A673 (cell line): ENCODE measurements at places on chromosomes 6 and 20. TPM values are rescaled to one million over a fixed set of nuclear protein-coding genes. Genes with fewer than 3 reads are reported as not detected.
A peak's percentile ranks its signal among the peaks of the same experiment; 100 is the strongest.

DNA sequence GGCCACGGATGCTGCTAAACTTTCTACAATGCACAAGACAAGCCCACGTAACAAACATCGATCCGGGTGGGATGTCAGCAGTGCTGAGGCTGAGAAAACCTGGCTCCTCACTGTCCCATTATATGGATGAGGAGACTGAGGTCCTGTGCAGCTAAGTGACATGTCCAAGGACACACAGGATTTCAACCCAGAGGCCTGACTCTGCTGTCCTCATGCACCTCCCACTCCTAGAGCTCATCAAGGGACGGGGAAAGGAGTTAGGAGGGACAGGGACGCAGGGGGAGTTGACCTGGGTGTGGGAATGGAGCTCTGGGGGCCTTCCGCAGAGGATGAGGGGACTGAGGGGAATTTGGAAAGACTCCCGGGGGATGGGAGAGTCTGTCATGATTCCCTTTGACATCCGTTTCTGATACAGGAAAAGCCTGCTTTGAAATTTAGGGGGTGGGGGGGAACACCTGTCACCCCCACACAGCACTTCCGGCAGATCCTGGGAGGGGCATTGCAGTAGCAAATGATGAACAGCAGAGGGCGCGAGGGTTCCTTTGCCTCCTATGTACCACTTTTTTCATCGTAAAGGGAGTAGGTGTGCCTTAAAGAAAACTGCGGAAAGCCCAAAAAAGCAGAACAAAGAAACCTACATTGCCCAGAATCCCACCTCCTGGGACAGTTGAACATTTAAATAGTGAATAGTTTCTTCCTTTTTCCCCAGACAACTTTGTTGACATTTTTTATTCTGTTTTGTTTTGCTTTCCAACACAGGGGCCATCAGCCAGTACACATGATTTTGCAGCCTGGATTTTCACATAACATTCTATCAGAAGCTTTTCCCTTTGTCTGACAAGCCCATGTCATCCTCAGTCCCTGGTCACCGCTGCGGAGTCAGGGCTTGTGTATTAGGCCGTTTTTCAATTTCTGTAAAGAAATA lies 48.6 kb downstream of the SLC2A10 start:
- peak; percentile 60 for DNase-seq
- no peaks in the 10 kb centered on the region for H3K27me3 ChIP-seq
- no peaks in the 10 kb centered on the region for H3K36me3 ChIP-seq
- no peak overlapping the region for H3K27ac ChIP-seq
- no peak overlapping the region for H3K4me3 ChIP-seq
- no peaks in the 10 kb centered on the region for H3K4me1 ChIP-seq

GRCh38 chr6:1552296-1552761 lies 57.4 kb upstream of the FOXC1 start:
- no peaks in the 10 kb centered on the region for H3K4me1 ChIP-seq
- peak; percentile 49 for DNase-seq
- no peaks in the 10 kb centered on the region for H3K36me3 ChIP-seq

GRCh38 chr20:35009665-35010328 lies 54.1 kb downstream of the MYH7B start:
- H3K4me1 ChIP-seq = no peaks in the 10 kb centered on the region
- no peaks in the 10 kb centered on the region for H3K27me3 ChIP-seq
- H3K4me3 ChIP-seq = no peak overlapping the region
- H3K27ac ChIP-seq = no peak overlapping the region
- peaks cover 52% of the 10 kb centered on the region for H3K36me3 ChIP-seq

- DNase-seq = no peak
- no peak overlapping the region for H3K4me3 ChIP-seq
- H3K36me3 ChIP-seq = no peaks in the 10 kb centered on the region
- H3K27me3 ChIP-seq = peaks cover 3% of the 10 kb centered on the region
- H3K27ac ChIP-seq = no peak overlapping the region
Measured at GRCh38 chr20:2763186-2763585, 37.2 kb downstream of the CPXM1 start.

DNA sequence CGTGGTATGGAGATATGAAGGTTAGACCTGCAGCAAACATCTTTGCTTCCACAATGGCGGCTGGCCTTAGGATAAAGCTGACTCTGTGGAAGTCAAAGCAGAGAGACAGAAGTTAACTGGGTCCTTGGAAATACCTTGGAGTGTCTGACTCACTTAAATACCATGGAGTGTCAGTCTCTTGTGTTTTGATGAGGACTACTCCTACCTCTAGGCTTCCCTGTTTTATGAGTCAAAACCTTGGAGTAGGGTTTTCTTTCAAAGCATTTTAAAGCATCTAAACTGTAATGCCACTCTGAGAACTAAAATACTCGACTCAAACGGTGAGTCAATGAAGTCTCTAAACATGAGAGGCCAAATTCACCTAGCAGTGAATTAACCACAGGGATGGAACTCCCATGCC lies 329.1 kb downstream of the SAMD5 start:
- no peaks in the 10 kb centered on the region for H3K4me1 ChIP-seq
- no peak overlapping the region for H3K4me3 ChIP-seq
- H3K36me3 ChIP-seq = no peaks in the 10 kb centered on the region
- no peak for DNase-seq
- H3K27ac ChIP-seq = no peak overlapping the region

DNA sequence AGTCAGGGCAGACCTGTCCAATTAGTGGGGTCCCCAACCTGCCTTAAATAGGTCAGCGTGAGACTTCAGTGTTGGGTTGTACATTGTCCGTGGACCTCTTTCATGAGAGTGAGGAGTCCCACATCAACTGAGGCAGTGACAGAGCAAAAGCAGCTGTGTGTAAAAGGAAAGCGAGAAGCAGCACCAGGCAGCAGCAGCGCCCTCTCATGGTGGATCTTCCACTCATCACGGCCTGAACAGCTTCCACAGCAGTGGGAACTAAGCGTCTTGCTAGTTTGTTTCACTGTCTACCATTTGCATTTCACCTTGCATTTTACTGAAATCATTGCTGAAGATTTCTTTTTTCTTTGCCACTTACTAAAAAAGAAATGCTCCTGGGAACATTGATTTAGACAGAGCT lies 333.8 kb downstream of the PKHD1 start:
- H3K36me3 ChIP-seq = no peaks in the 10 kb centered on the region
- no peak overlapping the region for H3K4me3 ChIP-seq
- DNase-seq = peak; percentile 55
- H3K27ac ChIP-seq = no peak overlapping the region
- no peaks in the 10 kb centered on the region for H3K27me3 ChIP-seq
- no peaks in the 10 kb centered on the region for H3K4me1 ChIP-seq

DNA sequence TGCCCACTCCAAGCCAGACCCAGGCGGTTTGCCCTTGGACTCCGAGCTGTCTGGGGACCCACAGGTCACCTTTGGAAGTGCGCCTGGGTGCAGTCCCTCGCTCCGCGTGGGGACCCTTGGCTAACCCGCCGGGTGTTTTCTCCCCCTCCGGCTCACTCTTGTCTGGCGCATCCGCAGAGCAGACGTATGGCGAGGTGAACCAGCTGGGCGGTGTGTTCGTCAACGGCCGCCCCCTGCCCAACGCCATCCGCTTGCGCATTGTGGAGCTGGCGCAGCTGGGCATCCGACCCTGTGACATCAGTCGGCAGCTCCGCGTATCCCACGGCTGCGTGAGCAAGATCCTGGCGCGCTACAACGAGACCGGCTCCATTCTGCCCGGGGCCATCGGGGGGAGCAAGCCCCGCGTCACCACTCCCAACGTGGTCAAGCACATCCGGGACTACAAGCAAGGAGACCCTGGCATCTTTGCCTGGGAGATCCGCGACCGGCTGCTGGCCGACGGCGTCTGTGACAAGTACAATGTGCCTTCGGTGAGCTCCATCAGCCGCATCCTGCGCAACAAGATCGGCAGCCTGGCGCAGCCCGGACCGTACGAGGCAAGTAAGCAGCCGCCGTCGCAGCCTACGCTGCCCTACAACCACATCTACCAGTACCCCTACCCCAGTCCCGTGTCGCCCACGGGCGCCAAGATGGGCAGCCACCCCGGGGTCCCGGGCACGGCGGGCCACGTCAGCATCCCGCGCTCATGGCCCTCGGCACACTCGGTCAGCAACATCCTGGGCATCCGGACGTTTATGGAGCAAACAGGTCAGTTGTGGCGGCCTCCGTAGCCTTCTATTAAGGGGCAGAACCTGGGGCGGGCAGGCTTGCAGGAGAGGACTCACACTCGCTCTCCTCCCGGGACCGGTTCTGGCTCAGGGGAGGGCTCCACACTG lies 1.1 kb downstream of the PAX1 start:
- H3K4me1 ChIP-seq = peaks cover 3% of the 10 kb centered on the region
- DNase-seq = no peak
- H3K27ac ChIP-seq = no peak overlapping the region
- H3K4me3 ChIP-seq = peak overlapping the region; percentile 44
- H3K36me3 ChIP-seq = no peaks in the 10 kb centered on the region
- H3K27me3 ChIP-seq = peaks cover 86% of the 10 kb centered on the region

DNA sequence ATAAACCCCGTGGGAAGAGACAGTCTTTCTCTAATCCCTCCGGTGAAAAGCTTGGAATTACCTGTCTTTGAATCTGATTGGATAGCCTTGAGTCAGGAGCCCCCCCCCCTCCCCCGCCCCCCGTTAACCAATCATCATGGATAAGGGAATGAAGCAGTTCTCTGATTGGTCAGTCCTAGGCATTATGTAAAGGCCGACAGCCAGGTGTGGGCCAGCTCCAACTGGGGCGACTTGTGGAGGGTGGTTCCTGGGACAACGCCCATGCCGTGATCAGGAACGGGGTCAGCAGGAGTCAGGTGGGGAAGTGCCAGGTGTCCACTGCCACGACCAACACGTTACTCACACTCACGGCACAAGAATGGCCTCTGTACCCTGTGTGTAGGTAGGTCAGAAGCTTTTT lies 406.8 kb upstream of the SULF2 start:
- H3K4me3 ChIP-seq = no peak overlapping the region
- peaks cover 3% of the 10 kb centered on the region for H3K27me3 ChIP-seq
- H3K27ac ChIP-seq = no peak overlapping the region
- peaks cover 2% of the 10 kb centered on the region for H3K4me1 ChIP-seq

GRCh38 chr6:36032261-36032660 lies 4.7 kb downstream of the MAPK14 start:
- H3K4me1 ChIP-seq = peaks cover 33% of the 10 kb centered on the region
- DNase-seq = no peak
- peak overlapping the region; percentile 52 for H3K27ac ChIP-seq
- H3K36me3 ChIP-seq = no peaks in the 10 kb centered on the region
- H3K4me3 ChIP-seq = no peak overlapping the region
- no peaks in the 10 kb centered on the region for H3K27me3 ChIP-seq

GRCh38 chr20:56630086-56630493 lies 984 bp downstream of the TFAP2C start:
- peaks cover 100% of the 10 kb centered on the region for H3K27me3 ChIP-seq
- peak; percentile 49 for DNase-seq
- H3K36me3 ChIP-seq = no peaks in the 10 kb centered on the region
- H3K27ac ChIP-seq = no peak overlapping the region
- peaks cover 13% of the 10 kb centered on the region for H3K4me1 ChIP-seq

DNA sequence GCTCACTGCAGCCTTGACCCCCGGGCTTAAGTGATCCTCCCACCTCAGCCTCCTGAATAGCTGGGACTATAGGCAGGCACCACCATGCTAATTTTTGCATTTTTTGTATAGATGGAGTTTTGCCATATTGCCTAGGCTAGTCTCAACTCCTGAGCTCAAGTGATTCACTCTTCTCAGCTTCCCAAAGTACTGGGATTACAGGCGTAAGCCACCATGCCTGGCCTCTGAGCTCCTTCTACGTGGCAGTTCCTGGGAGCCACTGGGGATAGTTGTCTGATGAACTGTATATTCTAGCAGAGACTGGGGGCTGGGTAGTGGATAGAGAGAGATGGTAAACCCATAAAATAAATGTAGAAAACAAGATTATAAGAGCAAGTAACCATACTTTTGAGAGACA lies 26.1 kb downstream of the IYD start:
- no peaks in the 10 kb centered on the region for H3K36me3 ChIP-seq
- H3K27me3 ChIP-seq = no peaks in the 10 kb centered on the region
- no peaks in the 10 kb centered on the region for H3K4me1 ChIP-seq
- H3K4me3 ChIP-seq = no peak overlapping the region
- H3K27ac ChIP-seq = no peak overlapping the region

- DNase-seq = no peak
- no peaks in the 10 kb centered on the region for H3K27me3 ChIP-seq
- peaks cover 16% of the 10 kb centered on the region for H3K4me1 ChIP-seq
- H3K27ac ChIP-seq = no peak overlapping the region
- no peaks in the 10 kb centered on the region for H3K36me3 ChIP-seq
Measured at GRCh38 chr6:157999168-158000051, 17.7 kb downstream of the SYNJ2 start.

DNA sequence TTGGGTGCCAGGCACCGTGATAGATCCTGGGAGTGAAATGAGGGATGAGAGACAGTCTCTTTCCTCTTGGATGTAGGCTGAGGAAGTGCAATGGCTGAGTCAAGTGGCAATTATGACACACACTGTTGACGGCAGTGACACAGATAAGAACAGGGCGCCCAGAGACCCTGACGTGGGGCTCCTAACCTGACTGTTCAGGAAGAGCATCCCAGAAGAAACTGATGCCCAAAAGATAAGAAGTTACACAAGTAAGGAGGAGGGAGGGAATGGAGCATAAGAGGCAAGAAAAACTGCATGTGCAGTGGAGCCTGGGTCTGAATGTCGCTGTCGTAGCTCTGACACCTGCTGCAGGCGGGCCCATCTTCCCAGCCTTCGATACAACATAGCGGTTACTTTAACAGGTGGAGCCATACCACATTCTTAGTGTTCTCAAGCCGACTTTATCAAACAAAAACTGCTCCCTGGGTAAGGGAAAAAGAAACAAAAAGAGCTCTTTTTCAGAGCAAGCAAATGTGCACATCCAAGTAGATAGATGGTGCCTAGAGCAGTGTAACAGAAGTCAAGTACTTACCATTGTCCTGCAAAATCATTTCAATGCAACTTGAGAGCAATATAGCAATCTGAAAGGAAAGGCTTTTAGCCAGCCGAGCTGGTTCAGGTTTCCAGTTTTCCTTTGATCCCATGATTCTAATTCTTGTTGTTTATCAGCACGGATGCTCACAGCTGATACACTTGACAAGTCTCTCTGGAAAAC lies 463.9 kb upstream of the JARID2 start:
- H3K27ac ChIP-seq = no peak overlapping the region
- no peaks in the 10 kb centered on the region for H3K36me3 ChIP-seq
- no peak for DNase-seq
- no peaks in the 10 kb centered on the region for H3K27me3 ChIP-seq
- H3K4me1 ChIP-seq = peaks cover 22% of the 10 kb centered on the region
- no peak overlapping the region for H3K4me3 ChIP-seq

PROKR2 gene
- not detected in 2 replicates for total RNA-seq

EPHA7 gene
- total RNA-seq = 8.4 and 10.7 TPM in 2 replicates

MLN gene
- total RNA-seq = not detected in 2 replicates

ADGRF5 gene
- 0.31 and 0.34 TPM in 2 replicates for total RNA-seq

KIAA0408 gene
- total RNA-seq = 27.7 and 34.7 TPM in 2 replicates

TPD52L1 gene
- total RNA-seq = 2.0 and 5.4 TPM in 2 replicates

CFAP61 gene
- total RNA-seq = not detected in 2 replicates

CD164 gene
- 154 and 176 TPM in 2 replicates for total RNA-seq

PPIL6 gene
- 1.8 and 2.6 TPM in 2 replicates for total RNA-seq

SLC22A7 gene
- total RNA-seq = not detected in 2 replicates
